PC-3 (cell line): ENCODE measurements at places on chromosomes 5 and 9.

GRCh38 chr5:83353231-83353630 is 118.3 kb upstream of the VCAN start:
- H3K4me1 ChIP-seq = no peaks in the 10 kb centered on the region
- no peak overlapping the region for H3K4me3 ChIP-seq

- no peaks in the 10 kb centered on the region for H3K36me3 ChIP-seq
- no peaks in the 10 kb centered on the region for H3K27me3 ChIP-seq
- H3K27ac ChIP-seq = no peak overlapping the region
- DNase-seq = no peak
- H3K4me3 ChIP-seq = no peak overlapping the region
Observed at GRCh38 chr9:2743937-2744529, 26.7 kb downstream of the KCNV2 start.

DNA sequence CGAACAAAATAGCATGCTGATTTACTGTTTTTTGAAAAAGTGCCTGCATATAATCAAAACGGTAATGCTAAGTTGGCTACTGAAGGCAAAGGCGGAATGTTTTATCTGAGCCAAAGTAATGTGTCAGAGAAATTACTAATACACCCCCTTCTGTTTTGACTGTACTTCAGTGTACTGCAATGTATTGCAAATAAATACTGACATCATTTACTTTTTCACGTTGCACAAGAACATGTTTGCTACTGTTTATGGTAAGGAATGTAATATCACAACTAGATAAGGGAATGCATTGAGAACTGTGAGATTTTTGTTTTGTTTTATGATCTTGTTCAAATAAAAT is 813 bp upstream of the AGTPBP1 start:
- peak overlapping the region; percentile 23; the same call in 1 of the 2 replicates for H3K27ac ChIP-seq
- DNase-seq = peak; percentile 40
- no peaks in the 10 kb centered on the region for H3K27me3 ChIP-seq
- no peaks in the 10 kb centered on the region for H3K36me3 ChIP-seq

DNA sequence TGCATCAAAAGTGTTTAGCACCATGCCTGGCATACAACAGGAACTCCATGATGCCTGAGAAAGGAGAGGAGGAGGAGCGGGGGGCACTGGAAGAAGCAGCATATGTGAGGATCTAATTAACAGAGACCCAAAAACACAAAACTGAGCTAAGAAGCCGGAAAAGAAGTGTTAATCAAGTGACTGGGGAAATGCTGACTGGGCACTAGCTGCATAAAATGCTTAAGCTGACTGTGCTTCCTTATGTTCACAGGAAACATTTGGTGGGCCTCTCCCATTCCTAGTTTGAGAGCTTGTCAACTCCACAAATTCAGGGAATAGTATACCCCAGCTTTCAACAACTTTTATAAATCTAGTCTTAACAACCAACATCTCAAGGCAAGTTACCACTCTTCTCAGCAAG is 26.6 kb downstream of the DEPDC1B start:
- no peaks in the 10 kb centered on the region for H3K27me3 ChIP-seq
- peaks cover 9% of the 10 kb centered on the region for H3K4me1 ChIP-seq
- no peak for DNase-seq
- H3K36me3 ChIP-seq = no peaks in the 10 kb centered on the region
- H3K4me3 ChIP-seq = no peak overlapping the region

GRCh38 chr9:93001031-93001430 is 53.7 kb downstream of the FGD3 start:
- peaks cover 4% of the 10 kb centered on the region; the same call in 1 of the 2 replicates for H3K4me1 ChIP-seq
- H3K4me3 ChIP-seq = no peak overlapping the region
- H3K27me3 ChIP-seq = no peaks in the 10 kb centered on the region
- no peak for DNase-seq
